Activated naive CD8-positive, alpha-beta T cell treated with anti-CD3 and anti-CD28 coated beads, Interleukin-2, amount 10 ng/mL, durations not matched to agents 7 days and 5 days (primary cell): ENCODE measurements at places on chromosomes 1 and 21. TPM values are rescaled to one million over a fixed set of nuclear protein-coding genes. Genes with fewer than 3 reads are reported as not detected.

GRCh38 chr1:165877940-165878556 lies 50.6 kb downstream of the UCK2 start:
- H3K36me3 ChIP-seq, result peaks cover 29% of the 10 kb centered on the region
- no peak overlapping the region for H3K4me3 ChIP-seq
- H3K27me3 ChIP-seq, result peaks cover 9% of the 10 kb centered on the region
- no peak overlapping the region for H3K27ac ChIP-seq

- H3K36me3 ChIP-seq, result no peaks in the 10 kb centered on the region
- no peaks in the 10 kb centered on the region for H3K4me1 ChIP-seq
- DNase-seq, result no peak
- no peak overlapping the region for H3K27ac ChIP-seq
Observed at GRCh38 chr21:18725653-18726052, 322.1 kb upstream of the TMPRSS15 start.

- peaks cover 22% of the 10 kb centered on the region for H3K4me1 ChIP-seq
- H3K27ac ChIP-seq, result no peak overlapping the region
- no peaks in the 10 kb centered on the region for H3K27me3 ChIP-seq
- DNase-seq, result no peak
- peaks cover 11% of the 10 kb centered on the region for H3K36me3 ChIP-seq
Observed at GRCh38 chr1:230215529-230215928, 148.5 kb downstream of the GALNT2 start.

GPATCH2 gene
- 11.9 TPM for total RNA-seq
